H4 (cell line): ENCODE measurements at places on chromosomes 12 and 14.

DNA sequence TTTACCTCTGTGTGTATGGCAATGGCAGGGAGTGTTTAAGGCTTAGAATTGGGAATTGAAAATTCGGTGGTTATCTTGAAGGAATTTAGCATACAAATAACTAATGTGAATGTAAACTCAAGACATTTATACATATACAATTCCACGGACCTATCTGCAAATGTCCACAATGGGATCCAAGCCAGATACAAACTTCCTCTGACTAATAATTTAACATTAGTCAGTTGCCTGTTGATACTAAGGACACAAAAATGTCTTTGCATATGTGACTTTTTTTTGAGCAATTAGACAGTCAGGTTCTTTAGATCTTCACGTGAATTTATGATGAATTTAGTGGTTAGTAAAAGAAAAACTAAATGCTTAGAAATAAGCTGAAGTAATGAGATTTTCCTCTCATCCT lies 40.5 kb downstream of the ESR2 start:
- no peak for DNase-seq

GRCh38 chr14:102882226-102882906 lies 40.1 kb upstream of the AMN start:
- DNase-seq = no peak

- no peak for DNase-seq
Measured at GRCh38 chr14:103613517-103613916, 15.5 kb upstream of the KLC1 start.

DNA sequence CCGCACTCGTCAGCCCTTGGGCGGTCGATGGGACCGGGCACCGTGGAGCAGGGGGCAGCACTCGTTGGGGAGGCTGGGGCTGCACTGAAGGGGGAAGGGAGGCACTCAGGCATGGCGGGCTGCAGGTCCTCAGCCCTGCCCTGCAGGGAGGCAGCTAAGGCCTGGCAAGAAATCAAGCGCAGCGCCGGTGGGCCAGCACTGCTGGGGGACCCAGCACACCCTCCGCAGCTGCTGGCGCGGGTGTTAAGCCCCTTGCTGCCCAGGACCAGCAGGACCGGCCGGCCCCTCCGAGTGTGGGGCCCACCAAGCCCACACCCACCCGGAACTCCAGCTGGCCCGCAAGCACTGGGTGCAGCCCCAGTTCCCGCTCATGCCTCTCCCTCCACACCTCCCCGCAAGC lies 35.7 kb upstream of the YAF2 start:
- DNase-seq = no peak

DNA sequence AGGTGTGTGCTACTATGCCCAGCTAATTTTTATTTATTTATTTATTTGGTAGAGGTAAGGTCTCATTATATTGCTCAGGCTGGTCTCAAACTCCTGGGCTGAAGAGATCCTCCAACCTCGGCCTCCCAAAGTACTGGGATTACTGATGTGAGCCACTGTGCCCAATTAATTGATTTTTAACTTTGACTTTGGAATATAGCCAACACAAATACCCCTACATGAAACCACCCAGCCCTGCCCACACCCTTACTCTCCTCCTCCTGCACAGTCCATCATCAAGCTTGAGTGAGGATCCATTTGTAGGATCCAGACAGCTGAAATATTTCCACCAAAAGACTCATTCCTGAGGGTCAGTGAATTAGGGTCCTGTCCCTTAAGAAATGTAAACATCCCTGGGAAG lies 3.3 kb upstream of the TEAD4 start:
- no peak for DNase-seq

DNA sequence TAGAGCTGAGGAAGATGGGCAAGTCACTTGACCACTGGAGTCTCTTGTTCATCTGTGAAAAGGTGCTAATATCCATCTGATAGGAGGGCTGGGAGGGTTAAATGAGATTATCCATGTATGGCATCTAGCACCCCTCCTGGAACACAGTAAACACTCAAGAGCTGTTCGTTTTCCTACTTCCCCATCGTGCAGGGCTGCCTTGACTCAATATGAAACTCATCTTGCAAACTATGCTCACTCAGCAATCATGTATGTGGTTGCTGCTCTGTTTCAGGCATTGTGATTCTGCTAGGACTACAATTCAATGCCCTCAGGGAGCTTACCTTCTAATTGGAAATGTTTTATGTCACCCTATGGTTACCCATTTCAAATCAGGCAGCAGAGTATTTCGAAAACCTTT lies 395.6 kb downstream of the BCAT1 start:
- no peak for DNase-seq

GRCh38 chr12:102172436-102172835 lies 25.2 kb downstream of the PMCH start:
- no peak for DNase-seq

GRCh38 chr14:55605793-55606192 lies 25.8 kb downstream of the KTN1 start:
- no peak for DNase-seq

DNA sequence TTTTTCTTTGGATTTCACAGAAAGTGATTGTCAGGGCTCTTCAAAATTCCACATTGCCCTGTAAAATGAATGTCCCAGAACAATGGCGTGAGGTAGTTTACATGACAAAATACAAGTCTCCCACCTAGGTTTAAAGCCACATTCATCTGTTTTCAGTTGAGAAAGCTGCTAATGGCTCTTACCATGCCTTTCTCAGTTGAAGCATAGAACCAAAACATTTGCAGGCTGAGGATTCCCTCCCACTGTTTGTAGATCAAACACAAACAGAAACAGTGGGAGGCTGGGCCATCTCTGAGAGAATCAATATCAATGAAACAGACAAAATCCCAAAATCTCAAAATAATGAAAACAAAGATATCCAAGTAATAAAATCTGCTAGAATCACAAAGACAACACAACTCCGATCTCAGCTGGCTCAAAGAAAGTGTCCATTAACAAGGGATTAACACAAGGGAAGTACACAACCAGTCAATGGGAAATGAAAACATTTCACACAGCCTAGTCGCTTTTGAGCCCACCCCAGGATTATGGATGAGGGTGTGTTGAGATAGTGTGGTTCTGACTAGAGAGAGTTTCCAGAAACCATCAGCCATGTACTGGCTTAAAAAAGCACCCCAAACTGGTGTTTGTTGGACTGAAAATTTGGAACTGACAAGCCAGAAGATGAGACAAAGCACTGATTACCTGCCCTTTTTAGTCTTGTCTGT lies 54.5 kb upstream of the TMEM260 start:
- DNase-seq = no peak

DNA sequence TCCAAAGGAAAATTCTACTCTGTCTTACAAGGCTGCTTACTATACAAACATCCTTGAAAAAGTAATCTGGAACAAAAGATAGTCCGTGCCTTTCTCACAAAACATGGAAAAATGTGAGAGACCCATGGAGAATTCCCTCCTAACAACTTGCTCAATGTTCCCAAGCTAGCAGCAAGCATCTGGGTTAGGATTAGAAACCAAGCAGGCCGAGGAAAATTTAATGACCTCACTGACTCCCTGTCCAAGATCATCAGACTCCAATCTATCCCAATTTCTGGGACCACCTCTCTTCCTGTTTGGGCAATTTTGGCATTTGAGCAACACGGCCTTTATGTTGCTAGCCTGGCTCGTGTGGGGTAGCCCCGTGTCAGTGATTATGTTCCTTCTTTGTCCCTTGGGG lies 18.1 kb upstream of the GSG1 start:
- DNase-seq = no peak

DNA sequence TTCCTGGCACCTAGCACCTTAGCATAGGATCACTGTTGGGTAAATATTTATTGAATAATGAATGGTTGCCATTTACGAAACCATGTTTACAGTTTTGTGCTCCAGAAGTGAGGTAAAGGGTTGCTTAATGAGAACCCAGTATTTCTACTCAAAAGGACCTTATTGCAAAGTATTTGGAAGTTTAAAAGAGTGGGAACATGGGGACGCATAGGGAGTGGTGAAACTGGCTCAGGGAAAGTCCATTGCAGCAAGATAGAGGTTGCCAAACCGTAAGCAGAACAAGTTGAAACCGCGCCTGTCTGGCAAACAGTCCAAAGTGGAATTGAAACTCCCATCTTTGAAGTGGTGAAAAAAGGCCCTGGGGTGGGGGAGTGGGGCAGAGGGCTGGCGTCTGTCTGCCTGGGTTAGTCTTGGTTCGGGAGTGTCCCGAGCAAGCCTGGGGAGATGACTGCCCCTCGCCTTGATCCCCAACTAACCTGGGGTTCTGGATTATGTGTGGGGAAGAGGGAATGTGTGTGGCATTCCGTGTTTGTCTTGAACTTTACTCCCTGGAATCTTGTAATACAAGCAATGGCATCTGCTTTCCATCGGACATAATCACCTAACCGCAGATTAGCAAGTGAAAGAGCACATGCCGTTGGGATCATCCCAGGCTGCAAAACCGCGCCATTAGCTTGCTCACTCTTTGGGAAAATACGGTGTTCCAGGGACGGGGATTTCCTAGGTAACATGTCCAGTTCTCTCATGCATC lies 7.2 kb downstream of the ALDH2 start:
- peak; percentile 87 for DNase-seq

- no peak for DNase-seq
Measured at GRCh38 chr14:31206536-31207286, 882 bp downstream of the HECTD1 start.

DNA sequence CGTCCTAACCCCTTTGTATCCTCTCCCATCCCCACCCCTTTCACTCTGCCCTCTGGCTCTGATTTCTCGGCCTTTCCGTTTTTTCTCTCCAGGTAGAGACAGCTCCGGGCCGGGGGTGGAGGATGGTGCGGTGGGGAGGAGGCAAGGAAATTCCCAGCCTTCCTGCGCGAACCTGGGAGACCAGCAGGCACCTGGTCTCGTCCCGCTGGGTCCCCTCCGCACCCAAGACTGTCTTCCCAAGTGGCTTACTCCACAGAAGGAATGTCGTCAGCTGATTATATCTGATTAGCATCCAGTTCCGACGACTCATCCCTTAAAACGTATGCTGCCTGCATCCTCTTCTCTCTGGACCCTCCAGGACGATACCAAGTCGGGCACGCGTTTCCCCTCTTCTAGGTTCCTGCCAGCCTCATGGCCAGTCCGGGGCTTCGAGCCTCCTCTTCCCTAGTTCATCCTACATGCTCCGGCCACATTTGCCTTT lies 42.2 kb upstream of the CAPRIN2 start:
- no peak for DNase-seq

DNA sequence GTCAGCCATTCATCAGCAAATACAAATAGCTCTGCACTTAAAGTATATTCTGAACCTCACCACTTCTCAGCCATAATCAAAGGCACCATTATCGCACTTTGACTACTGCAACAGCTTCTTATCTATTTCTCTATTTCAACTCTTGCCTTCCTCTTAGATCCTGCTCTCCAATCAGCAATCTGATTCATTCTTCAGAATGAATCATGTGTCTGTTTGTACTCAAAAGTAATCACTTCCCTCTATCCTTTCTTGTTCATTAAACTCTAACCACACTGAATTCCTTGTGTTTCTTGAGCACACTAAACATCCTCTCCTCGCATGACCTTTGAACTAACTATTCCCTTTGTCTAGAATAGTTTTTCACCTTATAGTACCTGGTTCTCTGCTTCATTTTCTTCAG lies 12.8 kb upstream of the OR4E1 start:
- DNase-seq = no peak

DNA sequence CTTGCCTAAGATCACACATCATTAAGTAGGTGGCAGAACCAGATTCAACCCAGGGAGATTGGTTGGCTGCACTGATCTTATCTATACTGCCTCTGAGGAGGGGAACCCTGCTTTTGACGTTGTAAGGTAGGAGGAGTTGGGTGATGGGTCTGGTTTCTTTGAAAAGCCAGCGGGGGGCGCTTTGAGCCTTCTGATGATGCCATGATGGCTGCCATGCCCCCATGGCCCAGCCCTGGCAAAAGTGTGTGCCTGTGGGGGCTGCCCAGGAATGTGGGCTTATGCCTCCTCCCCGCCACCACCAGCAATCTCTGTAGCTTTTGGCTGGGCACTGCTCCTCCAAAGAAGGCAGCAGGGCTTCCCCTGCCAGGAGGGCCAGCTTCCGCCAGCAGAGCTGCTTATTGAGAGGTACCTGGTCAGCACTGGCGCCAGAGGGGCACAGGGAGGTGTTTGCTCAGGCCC lies 224.3 kb downstream of the SLC41A2 start:
- no peak for DNase-seq

DNA sequence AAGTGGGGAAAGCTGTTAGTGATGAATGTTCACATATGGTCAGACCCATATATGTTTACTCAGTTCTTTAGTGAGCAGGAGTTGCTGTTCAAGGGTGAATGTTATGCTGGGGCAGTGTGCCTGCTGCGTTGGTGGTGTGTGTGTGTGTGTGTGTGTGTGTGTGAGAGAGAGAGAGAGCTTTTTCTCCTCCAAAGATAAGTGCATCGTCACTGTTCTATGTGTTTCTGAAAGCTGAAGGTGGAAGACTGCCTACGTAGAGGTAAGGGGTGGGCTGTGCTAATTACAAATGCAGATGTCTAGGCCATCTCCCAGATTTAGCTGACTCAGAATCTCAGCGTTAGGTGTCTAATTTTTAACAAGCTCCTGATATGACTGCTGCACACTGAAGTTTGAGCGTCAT lies 10.5 kb downstream of the GABARAPL1 start:
- no peak for DNase-seq

DNA sequence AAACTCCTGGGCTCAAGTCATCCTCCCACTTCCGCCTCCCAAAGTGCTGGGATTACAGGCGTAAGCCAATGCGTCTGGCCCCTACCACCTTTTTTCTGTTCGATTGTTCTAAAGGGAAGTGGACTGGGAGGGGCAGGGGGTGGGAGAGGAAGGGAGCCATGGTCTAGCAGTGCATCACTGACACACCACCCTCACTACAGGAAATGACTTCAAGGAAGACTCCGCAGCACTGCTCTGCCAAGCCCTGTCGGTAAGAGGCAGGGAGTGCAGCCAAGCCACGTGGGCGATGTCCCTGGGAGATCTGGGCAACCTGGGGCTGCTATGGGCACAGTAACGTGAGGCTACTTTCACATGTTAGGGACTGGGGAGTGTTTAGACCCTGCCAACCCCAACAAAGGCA lies 18.0 kb downstream of the LRRC74A start:
- peak; percentile 86 for DNase-seq

- no peak for DNase-seq
Measured at GRCh38 chr14:104966261-104966865, 11.8 kb downstream of the AHNAK2 start.

DNA sequence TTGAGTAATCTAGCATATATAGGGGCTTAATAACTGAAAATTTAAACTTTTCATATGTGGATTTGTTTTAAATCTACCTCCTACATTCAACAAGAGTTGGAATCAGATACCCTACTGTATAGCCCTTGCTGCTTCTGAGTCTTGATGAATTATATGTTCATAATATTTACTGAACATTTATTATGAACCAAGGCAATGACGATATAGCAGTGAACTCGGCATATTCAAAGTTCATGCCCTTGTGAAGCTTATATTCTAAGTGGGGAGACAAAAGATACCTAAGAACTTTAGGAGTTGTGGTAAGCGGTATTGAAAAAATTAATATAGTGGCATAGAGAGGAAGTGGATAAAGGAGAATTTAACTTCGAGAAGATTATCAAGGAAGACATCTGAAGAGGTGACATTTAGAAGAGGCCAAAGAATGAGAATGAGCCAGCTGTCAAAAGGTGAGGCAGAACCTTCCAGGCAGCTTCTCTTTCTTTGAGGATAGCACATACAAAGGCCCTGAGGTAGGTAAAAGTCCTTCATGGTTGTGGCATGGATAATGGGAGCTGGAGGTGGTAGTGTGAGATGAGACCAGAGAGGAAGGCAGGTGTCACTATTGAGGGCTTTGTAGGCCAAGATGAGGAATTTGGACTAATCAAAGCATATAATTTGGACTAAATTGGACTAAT lies 10.2 kb downstream of the EID3 start:
- DNase-seq = no peak

GRCh38 chr12:29990971-29991370 lies 207.2 kb upstream of the TMTC1 start:
- DNase-seq = no peak

GRCh38 chr12:109277255-109277898 lies 31.7 kb downstream of the FOXN4 start:
- no peak for DNase-seq
